ENCODE measurements at places on chromosomes 6 and 20.

GRCh38 chr20:652615-653109 lies 338 bp downstream of the SRXN1 start:
- no peak for DNase-seq

- peak; percentile 76 for DNase-seq
Observed at GRCh38 chr6:16681260-16681873, 79.9 kb downstream of the ATXN1 start.

DNA sequence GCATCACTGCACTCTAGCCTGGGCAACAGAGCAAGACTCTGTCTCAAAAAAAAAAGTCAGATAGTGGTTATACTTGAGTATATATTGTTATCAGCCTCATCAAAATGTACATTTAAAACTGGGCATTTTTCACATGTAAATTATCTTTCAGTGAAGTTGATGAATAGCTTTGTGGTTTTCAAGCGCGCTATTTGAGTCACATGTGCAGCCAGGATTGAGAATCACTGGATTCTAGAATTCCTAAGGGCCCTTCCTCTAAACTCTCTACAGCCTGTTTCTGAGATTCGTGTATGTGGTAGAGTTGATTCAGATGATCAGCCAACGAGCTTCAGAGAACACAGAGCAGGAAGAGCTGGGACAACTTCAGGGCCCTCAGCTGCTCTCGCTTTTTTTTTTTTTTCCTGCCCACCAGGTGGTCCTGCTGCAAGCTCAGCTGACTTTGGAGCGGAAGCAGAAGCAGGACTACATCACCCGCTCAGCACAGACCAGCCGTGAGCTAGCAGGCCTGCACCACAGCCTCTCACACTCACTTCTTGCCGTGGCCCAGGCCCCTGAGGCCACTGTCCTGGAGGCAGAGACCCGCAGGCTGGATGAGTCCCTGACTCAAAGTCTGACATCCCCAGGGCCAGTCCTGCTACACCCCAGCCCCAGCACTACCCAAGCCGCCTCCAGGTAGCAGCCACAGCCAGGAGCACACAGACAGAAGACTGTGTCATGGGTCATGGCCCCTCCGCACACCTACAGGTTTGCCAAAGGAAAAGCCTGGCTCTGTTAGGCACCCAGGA lies 18.3 kb downstream of the C20orf173 start:
- DNase-seq: no peak

- DNase-seq: no peak
Observed at GRCh38 chr6:167276772-167277533, 14.2 kb upstream of the UNC93A start.

- DNase-seq: no peak
Observed at GRCh38 chr6:105889902-105890301, 196.2 kb upstream of the PRDM1 start.

DNA sequence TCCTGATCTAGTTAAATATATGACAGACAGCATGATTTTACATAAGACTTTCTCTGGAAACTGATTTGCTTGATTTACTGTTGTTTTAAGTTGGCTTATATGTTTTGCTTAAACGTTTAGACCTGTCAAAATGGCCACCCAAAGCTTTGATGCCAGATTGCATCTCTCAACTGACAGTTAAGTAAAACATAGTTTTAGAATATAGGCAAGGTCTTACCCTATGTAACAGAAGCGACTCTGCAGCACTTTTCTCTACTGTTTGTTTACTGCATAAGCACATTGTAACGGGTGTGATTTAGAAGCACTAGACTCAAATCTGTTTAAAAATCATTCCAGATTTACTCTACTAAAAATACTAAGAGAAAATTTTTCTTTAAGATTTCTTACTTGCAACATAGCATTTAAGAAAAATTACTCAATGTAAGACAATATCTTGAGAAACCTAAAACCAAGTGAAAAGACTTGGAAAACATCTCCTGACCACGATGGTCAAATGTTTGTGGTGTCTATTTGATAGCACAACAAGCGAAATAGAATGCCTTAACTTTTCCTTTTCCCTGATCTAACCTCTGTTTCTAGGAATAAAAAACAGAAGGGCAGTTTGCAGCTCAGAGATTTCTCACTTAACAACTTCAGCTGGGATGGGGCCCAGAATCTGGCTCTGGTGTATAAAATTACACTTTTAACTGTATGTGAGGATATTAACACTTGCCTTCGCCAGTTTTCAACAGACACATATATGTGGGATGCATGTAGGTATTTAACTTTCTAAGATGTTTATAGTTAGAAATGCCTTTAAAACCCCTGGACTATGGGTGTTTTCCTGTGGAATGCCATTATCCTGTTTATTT lies 47.4 kb downstream of the AIG1 start:
- no peak for DNase-seq

DNA sequence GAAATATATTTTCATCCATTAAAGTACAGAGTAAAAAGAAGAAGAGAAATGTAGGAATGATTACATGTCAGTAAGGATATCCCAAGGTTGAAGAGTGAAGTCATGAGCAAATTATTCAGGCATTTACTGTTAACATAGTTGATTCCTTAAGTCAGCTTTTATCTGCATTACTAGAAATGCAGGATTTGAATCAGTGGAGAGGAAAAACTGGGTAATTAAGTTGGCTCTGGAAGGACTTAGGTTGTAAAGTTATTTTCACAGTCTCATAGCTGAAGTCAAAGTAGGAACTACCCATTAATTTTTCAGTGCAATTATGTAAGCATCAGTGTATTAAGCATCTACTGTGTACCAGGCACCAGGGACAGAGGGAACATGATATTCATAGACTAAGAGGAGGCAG lies 7.8 kb downstream of the NAA20 start:
- peak; percentile 28 for DNase-seq

GRCh38 chr20:39674842-39675241 lies 712.7 kb downstream of the DHX35 start:
- DNase-seq: no peak

- no peak for DNase-seq
Observed at GRCh38 chr20:24236201-24236600, 233.2 kb upstream of the SYNDIG1 start.

DNA sequence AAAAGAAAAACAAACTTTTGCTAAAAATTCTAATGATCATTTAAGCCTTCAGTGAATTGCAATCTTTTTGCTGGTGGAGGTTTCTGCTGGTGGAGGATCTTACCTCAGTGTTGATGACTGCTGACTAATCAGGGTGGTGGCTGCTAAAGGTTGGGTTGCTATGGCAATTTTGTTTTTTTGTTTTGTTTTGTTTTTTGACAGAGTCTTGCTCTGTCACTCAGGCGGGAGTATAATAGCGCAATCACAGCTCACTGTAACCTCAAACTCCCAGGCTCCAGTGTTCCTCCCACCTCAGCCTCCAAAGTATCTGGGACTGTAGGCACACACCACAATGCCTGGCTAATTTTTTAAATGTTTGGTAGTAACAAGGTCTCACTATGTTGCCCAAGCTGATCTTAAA lies 94.7 kb downstream of the ANKRD6 start:
- no peak for DNase-seq

DNA sequence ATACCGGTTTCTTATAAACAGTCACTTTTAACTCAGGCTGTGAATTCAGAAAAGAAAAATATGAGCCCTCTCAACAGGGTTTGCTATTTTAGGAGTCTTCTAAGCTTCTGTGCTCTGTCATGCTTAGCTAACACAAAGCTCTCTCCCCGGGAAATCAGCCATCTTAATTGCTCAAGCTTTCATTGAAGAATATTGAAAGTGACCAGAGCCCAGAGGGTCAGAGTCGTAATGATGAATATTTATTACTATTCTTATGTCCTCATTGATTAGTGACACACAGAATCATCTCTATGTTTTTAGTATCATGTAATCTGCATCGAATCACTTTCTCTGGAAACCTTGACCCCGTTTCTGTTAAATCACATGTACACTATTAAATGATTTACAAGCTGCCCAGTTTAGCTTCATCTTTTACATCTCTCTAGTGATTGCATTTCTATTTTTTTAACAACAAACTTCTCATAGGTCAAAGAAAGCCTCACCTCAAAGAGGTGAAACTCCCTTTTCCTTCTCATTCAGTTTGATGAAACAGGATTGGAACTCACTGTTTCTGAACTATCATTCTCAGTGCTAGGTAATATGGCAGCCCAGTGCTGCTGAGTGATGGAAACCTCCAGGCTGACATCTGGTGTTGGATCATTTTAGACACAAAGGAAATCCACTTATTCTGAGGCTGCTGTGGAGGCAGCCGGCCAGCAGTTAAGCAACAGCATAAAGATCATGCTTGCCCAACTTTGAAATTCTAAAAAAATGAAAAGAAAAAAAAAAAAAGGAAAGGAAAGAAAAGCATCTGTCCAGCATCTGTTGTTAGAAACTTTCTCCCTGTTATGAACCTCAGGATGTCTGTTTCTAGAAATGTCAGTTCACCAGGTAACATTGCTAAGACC lies 96.3 kb downstream of the RFPL4B start:
- no peak for DNase-seq

DNA sequence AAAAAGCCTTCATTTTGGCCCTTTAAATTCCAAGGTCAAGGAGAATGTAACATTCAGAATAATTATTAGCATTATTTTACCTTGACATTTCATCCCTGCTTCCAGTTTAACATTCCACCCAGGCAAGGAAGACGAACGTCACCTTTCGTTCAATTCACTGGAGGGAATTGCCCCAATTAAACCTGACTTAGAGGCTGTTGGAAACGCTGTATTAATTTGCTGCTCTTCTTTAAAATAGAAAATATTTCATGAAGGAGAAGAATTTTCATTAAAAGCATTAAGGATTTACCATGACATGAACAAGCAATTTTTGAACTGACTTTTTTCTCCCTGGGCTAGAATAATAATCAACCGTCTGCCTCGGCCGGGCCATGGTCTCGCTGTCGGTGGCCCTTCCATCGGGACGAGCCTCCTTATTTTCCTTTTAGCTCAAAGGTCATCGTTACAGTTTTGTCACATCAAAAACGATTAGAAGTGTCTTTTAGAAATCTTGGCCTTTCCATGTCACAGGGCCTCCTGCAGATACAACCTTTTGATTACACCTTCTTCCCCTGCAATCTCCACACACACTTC lies 282.9 kb upstream of the SOX4 start:
- DNase-seq: no peak

DNA sequence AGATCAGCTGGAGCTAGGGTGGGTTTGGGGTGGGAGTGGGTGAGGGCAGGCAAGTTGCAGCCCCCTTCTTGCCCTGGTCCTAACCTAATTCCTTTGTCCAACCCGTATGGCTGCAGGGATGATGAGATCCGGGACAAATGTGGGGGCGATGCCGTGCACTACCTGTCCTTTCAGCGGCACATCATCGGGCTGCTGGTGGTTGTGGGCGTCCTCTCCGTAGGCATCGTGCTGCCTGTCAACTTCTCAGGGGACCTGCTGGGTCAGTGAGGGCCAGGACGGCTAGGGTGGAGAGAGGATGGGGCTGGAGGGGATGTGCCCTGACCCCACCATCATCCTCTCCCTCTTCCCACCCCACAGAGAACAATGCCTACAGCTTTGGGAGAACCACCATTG lies 12.0 kb downstream of the TMEM63B start:
- DNase-seq: no peak

- DNase-seq: no peak
Observed at GRCh38 chr6:128246472-128247260, 273.7 kb downstream of the PTPRK start.

GRCh38 chr20:16205507-16205906 lies 367.7 kb downstream of the KIF16B start:
- DNase-seq: no peak

DNA sequence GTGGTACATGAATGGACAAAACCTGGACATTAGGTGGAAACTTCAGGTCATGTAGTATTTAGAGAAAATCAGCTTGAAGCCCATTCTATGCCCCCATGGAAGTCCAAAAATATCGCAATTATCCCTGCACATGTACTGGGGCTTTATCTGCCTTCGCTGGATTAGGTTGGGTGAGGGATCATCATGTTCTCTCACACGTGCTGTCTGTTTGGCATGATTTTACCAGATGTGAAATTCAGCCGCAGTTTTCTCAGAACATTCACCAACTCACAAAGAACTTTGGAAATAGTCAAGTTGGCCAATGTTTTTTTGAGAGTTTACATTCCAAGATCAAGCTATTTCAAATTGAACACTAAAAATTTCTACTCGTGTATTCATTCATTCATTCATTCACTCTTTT lies 459.8 kb upstream of the CITED2 start:
- DNase-seq: no peak

- DNase-seq: no peak
Observed at GRCh38 chr6:52136055-52136454, 48.6 kb upstream of the PKHD1 start.

DNA sequence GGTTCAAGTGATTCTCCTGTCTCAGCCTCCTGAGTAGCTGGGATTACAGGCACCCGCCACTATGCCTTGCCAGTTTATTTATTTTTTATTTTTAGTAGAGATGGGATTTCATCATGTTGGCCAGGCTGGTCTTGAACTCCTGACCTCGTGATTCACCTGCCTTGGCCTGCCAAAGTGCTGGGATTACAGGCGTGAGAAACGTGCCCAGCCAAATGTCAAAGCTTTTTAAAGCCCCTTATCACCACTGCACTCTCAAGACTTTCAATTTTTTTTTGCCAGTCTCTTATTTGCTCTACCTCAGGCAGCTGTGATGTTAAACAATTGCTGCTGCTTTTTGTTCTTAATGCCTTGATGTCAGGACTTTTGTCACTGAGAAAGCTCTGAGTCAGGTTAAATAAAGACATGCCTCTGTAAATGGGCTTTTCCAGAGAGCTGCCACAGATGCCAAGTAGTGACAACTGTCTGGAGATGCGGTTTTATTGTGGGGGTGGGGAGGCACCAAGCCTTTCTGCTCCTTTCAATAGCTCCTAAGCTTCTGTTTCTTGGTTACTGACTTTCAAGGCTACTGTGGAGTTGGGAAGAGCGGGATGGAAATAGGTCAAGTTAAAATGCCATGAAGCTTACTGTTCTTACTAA lies 29.2 kb downstream of the RSPH3 start:
- DNase-seq: no peak

- DNase-seq: peak; percentile 51
Observed at GRCh38 chr20:59082981-59083380, 40.4 kb upstream of the PRELID3B start.

- no peak for DNase-seq
Observed at GRCh38 chr20:58393299-58393698, 4.3 kb downstream of the VAPB start.

- no peak for DNase-seq
Observed at GRCh38 chr6:25519856-25520255, 132.2 kb upstream of the SCGN start.

DNA sequence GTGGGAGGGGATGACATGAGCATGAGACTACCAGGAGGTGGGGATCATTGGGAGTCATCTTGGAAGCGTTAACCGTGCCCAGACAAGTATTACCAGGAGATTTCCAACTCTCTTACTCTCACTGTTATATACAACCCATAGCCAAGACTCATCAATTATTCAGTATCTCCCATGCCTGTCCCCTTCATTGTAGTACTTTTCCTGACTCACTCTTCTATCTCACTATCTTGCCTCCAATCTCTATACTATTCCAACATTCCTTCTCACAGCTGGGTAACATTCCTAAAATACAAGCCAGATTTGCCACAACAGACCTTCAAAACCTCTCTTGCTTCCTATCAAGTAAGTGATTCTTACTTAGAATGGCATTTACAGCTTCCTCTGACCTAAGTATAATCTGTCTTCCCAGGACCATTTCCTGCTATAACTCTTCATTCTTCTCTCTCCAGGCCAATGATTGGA lies 226.3 kb upstream of the SMLR1 start:
- DNase-seq: peak; percentile 80

GRCh38 chr6:127484212-127484863 lies 25.1 kb upstream of the KIAA0408 start:
- no peak for DNase-seq

GRCh38 chr6:36743538-36744303 lies 46.1 kb downstream of the RAB44 start:
- DNase-seq: no peak
